ENCODE measurements at places on chromosomes 4 and X.

DNA sequence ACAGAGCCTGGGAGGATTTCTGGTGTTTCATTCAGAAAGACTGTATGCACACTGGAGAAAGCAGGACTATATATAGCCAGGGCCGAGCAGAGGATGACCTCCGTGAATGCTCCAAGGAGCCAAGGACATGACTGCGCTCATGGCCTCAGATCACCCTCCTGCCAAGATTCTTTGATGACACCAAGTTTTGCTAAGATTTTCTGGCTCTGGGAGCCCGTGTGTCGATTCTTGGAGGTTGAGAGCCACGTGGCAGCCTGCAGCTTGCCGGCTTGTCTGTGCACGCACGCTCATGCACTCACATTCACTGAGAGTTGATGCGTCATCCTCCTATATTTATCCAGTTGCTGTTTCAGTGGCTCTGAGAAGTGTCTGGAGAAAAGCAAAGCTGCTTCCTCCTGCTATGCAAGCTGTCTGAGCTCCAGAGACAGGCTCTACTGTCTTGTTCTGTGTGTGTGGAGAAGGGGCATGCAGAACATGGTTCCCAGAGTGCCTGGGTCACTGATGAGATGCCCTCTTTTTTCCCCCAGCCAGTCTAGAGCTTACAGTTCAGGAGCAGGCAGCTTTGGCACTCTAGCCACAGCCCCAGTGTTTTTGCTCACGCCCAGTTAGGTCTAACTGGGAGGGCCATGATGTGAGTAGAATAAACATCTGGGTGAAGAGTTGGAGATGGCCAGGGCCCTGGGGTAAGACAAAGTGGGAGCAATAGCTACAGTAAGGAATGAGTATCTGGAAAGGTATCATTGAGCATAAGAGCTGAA lies 64.9 kb upstream of the SCOC start:
- peak; percentile 84 for DNase-seq

DNA sequence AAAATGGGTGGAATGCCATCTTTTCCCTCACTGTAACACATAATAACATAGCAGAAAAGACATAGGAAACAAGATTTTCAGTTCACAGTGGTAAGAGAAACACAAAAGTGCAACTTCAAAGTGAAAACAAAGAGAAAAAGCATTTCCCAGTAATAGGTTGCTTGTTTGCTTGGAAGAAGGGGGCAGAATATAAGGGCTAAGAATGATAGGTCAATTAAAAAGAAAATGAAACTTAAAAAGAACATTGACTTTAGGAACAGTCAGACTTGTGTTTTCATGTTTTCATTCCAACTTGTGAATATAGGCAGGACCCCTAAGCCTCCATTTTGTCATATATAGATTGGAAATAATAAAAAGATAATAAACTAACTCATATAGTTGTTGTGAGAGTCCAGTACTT lies 168.2 kb upstream of the PPP3CA start:
- DNase-seq = no peak

GRCh38 chr4:74111990-74112389 lies 13.0 kb upstream of the CXCL2 start:
- peak; percentile 26 for DNase-seq

- DNase-seq = peak; percentile 2
Observed at GRCh38 chrX:126124721-126125120, 41.4 kb downstream of the DCAF12L2 start.

DNA sequence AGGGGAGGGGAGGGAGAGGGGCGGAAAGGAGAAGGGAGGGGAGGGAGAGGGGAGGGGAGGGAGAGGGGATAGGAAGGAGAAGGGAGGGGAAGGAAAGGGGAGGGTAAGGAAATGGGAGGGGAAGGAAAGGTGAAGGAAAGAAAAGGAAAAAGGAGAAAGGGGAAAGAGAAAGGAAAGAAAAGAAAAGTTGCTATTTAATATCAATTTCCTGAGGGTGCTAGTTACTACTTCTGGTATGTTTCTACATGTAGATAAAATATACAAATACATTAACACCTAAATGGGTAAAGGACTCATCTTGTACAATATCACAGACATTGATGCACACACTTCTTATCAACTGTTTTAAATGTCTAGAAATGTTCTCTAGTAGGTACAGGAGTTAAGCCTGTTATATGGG lies 22.6 kb downstream of the ANXA5 start:
- DNase-seq = no peak

DNA sequence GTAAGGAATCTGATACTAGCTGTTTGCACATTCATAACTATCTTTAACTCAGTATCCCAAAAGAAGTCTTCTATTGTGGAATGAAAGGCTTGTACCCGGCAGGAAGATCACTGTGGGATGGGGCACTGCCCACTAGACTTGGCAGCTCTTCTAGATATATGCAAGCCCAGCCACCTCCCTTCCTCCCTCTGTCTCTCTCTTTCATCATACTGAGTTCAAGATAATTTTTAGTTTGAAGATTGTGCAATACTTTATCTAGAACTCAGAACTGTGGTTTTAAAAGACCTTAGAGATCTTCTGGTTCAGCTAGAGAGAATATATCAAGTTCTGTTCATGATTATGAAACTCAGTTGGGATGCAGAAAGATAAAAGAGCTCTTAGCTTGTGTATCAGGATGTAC lies 22.5 kb upstream of the GPR34 start:
- peak; percentile 22 for DNase-seq

- DNase-seq = no peak
Observed at GRCh38 chr4:137587796-137588195, 55.5 kb upstream of the PCDH18 start.

GRCh38 chr4:185587427-185588161 lies 52.3 kb upstream of the PDLIM3 start:
- DNase-seq = no peak

DNA sequence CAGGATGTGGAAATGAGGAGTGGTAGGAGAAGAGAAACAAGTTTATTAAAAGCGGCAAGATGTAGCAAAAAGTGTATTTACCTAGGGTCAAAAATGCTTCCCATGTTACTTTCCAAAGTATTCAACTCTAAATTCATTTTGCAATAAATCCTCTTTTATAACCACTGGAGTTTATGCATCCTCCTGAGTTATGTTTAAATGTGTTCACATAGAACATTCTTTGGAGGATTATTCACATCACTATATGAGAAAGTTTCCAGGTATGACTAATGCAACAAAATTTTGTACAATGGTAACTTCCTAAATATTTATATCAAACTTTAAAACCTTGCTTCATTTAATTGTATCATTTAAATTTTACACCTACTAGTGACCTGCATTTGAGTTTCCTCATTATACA lies 870.6 kb upstream of the SLIT2 start:
- DNase-seq = peak; percentile 66

GRCh38 chr4:81380437-81380836 lies 91.3 kb downstream of the RASGEF1B start:
- DNase-seq = no peak

- DNase-seq = no peak
Observed at GRCh38 chr4:4859799-4860599, 534 bp downstream of the MSX1 start.

GRCh38 chr4:53598483-53598882 lies 7.2 kb upstream of the LNX1 start:
- no peak for DNase-seq

- no peak for DNase-seq
Observed at GRCh38 chr4:102599455-102599854, 98.3 kb downstream of the NFKB1 start.

GRCh38 chr4:6658597-6659075 lies 18.2 kb downstream of the MRFAP1 start:
- DNase-seq = peak; percentile 38

GRCh38 chrX:101022020-101022419 lies 29.9 kb downstream of the TRMT2B start:
- no peak for DNase-seq

DNA sequence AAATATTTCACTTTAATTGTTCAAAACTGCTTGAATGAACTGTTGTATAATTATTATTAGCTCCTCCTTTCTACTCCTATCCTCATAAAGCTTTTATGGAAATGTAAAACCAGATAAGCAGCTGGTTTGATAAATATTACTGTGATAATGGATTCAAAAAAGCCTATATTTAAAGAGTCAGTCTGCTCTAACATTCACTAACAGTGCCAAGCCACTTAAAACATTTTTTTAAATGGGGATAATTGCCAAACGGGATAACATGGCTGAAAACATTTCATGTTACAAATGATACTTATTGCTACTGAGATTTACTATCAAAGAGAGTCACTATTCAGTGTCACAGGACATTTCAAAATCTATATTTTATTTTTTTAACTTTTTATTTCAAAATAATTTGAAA lies 17.4 kb downstream of the ARHGAP24 start:
- DNase-seq = no peak

GRCh38 chr4:40349561-40350198 lies 14.5 kb downstream of the CHRNA9 start:
- DNase-seq = peak; percentile 19

- DNase-seq = no peak
Observed at GRCh38 chrX:7285765-7286164, 137.8 kb upstream of the PUDP start.

DNA sequence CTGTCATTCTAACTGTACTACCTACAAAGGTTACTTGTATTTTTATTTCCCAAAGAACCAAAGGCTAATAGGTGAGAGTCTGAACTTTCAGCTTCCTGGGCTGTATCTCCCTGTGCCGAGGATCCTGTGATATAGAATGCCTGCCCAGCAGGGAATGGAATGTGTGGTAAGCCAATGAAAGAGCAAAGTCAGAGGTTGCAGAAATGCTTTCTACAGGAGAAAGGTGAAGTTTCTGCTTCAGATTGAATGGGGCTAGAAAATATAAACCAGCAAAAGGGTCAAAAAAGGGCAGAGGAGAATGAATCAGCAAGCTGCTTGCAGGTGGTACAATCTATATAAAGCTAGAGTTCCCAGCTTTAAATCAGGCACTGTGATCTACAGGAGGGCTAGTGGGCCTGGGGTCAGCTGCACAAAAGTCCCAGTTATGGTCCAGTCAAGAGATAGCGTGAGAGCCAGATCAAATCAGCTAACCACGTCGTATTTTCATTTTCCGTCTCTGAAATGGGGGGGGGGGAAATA lies 146.1 kb downstream of the DCTD start:
- no peak for DNase-seq

DNA sequence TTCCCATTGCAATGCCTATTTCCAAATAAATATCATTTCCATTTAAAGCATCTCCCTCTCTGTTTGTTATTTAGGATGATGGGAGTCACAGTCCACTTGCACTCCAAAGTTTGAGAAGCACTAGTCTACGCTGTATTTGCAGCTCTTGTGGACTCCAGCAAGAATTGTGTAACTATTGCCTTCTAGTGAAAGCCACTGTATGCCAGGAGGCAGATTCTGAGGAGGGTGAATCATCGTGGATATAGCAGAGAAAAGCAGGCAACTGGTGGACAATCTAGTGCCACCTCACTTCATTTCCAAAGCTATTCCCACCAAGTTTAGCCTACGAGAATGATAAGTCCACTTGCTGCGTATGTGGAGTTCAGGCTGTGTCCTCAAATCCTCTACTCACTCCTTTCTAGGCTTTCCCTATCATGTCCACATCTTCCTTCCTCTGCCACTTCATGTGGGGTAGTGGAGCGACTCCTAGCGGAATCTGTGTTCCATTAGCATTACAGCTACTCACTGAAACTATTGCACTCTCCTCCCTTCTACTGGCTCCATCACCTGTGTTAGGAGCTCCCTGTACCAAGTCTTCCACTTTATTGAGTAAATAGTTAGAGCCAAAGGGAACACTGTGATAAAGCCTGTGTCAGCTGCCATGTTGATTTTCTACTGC lies 501.8 kb upstream of the GALNT7 start:
- DNase-seq = no peak

DNA sequence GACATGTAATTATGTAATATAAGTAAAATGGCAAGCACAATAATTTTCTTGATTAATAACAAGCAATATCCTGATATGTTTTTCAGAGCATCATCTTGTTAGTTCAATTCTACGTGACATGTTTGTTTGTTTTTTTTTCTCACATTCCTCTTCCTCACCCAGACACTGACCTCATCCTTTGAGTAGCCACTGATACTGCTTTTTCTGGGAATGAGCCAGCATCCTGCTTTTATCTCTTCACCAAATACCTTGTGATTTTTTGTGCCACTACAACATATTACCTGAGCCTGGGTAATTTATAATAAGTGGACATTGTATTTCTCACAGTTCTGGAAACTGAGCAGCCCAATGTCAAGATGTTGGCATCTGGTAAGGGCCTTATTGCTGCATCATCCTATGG lies 484.0 kb downstream of the NAF1 start:
- peak; percentile 14 for DNase-seq

- peak; percentile 3 for DNase-seq
Observed at GRCh38 chr4:81215931-81216330, 909 bp upstream of the PRKG2 start.

DNA sequence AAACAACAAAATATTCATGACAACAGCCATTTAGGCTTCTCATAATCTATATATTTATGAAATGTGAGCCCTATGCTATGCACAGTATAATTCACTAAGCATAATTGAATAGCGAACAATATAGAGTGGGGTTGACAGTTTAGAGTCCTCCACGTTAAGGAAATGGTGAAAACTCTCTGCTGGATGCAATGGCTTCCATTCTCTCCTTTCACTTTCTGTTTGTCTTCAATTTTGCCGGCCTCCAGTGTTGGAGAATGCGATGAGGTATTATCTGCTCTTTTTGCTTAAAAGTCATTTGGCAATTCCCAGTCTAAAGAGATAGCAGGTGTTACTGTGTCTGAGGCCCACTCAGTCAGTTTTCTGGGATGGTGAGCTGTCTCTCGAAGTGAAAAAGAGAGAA lies 52.1 kb downstream of the NPY5R start:
- no peak for DNase-seq

DNA sequence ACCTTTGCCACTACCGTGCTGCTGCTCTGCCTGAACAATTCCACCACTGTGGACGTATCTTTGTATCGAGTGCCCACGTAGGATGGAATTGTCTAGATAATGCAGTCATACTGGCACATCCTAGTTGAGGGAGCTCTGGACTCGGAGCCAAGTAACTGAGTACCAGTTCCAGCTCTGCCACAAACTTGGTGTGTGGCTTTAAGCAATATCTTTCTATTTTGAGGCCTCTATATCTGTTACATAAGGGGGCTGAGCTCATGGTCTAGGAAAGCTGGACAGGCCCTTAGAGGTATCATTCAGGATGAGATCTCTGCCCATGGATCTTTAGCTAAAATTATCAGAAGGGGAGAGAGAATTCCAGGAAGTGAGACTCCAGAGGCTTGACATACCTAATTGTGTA lies 12.4 kb downstream of the GABRE start:
- DNase-seq = no peak

- no peak for DNase-seq
Observed at GRCh38 chr4:158681629-158682028, 9.5 kb downstream of the ETFDH start.

DNA sequence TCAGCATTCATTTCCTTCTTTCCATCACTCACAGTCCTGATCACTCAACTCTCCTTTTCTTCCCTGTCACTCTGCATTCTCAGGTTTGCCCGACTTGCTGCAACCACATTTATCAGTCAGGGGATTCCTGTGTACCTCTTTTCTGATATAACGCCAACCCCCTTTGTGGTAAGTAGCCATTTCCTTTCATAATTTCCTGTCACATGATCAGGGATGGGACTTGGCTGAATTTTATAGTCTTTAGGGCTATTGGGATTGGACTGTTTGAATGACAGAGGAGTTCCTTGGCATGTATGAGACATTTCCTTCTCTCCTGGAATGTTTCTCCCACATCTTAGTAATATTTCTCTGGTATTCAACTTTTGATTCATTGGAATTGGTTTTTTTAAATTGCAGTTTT lies 11.0 kb downstream of the PGM2 start:
- peak; percentile 70 for DNase-seq

GRCh38 chrX:51606446-51606845 lies 12.3 kb downstream of the CENPVL3 start:
- DNase-seq = no peak

- no peak for DNase-seq
Observed at GRCh38 chr4:37765741-37766140, 60.7 kb upstream of the PGM2 start.
